ENCODE measurements at places on chromosomes 7 and 10. TPM values are rescaled to one million over a fixed set of nuclear protein-coding genes. Genes with fewer than 3 reads are reported as not detected.

GRCh38 chr7:143375298-143376034 lies 5.7 kb upstream of the ZYX start:
- no peak for DNase-seq

DNA sequence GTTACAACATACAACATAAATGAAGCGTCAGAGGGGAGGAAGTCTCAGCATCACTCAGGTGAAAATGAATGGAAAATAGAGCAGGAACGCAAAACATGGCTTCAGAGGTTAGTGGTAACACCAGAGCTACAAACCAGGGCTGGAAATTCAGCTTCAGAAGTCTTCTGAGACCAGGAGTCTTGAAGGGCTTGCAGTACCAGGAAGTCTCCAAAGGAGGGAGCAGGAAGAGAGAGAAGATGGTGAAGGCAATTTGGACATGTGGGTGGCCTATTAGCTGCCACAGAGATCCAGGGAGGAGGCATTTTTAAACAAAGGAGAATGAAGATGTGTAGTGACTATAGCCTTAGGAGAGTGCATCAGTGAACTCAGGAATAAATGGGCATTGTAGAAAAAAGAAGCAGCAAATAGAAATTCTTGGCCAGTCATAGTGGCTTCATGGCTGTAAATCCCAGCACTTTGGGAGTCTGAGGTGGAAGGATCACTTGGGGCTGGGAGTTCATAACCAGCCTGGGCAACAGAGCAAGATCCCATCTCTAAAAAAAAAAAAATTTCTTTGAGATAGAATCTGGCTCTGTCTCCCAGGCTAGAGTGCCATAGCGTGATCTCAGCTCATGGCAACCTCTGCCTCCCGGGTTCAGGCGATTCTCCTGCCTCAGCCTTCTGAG lies 9.3 kb upstream of the TET1 start:
- DNase-seq, result no peak

CFTR gene
- total RNA-seq, result 0.86 TPM

GRCh38 chr10:7408291-7409044 lies 2.4 kb downstream of the SFMBT2 start:
- DNase-seq, result peak; percentile 84

ENTPD1 gene
- total RNA-seq, result 6.0 TPM

DNA sequence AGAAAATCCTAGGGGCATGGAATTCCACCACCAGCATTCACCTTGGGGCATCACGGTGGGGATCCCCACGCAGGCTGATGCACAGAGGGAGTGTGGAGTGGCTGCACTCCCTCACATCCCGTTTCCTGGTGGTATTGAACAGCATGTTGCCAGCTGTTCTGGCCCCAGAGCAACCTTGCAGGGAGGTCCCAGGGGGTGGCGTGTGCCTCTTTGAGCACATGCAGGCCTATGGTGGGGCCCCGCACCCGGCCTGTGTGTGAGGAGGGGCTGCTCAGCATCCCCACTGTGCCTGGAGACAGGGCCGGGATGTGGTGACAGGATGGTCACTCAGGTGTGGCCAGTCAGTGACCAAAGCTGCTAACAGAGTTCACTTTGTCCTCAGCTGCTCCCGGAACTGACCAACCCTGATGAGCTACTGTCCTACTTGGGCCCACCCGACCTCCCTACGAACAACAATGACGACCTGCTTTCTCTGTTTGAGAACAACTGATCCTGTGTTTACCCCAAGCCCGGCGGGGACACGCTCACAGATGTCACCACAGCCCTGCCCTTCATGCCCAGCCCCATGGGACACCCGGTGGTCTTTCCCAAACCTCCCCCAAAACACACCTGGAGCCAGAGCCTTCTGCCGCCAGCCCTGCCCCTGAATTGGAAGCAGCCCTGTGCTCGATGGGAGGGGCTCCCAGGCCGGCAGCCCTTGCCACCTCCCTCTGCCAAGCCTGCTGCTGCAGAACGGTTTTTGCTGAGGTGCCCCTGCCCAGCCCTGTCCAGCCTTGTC lies 18.7 kb downstream of the ZMIZ2 start:
- DNase-seq, result no peak

DNA sequence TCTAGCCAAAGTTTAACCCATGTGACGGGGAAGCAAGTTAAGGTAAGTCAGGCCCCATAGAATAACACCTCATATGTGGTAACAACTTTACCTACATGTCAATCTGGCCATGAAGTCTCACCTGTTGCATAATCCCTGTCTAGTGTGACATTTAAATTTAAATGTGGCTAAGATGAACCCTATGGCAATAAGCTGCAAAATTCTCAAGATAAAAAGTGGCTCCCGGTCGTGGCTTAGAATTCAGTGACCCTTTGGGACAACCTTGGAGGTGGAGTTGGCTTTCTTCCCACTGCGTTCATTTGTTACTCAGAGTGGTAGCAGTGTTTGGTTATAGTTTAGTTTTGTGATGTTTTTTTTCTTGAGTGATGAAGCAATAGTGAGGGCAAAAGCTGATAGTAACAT lies 90.6 kb downstream of the ARID5B start:
- DNase-seq, result no peak

DNA sequence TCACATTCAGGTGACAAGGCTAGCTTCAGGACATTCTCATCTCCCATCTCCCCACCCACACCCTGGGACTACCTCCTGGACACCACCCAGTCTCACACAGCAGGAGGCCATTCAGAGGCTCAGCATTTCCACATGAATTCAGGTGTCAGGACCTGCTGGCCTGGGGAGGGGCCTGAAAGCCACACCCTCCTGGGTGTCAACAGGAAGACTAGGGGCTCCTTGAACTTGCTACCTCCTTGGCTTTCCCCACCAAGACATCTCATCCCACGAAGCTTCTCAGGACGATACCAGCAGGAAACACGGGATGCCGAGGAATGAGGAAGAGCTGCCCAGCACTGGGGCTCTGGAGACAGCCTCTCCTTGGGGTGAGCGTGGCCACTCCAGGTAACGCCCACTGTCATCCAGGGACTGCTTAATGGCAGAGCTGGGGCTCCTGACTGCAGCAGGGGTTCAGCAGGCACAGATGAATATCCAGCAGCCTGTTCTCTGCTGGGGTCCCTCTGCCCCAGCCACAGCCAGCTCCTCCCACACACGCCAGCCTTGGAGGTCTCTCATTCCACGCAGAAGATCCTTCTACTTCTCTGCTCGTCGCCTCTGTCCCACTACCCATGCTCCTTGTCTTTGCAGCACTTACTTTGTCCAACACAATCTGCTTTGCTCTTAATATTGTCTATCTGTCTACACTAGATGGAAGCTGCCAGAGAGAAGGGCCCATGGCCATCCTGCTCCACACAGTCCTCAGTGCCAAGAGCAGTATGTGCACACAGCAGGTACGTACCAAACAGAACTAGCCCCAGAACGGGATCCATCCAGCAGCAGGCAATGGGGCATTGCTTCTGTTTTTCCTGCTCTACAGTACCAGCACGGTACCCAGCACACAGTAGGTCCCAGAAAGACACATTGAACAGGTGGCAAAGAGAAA lies 88.7 kb downstream of the FAM53B start:
- peak; percentile 11 for DNase-seq

- no peak for DNase-seq
Observed at GRCh38 chr7:5827755-5828154, 46.3 kb upstream of the RNF216 start.

DNA sequence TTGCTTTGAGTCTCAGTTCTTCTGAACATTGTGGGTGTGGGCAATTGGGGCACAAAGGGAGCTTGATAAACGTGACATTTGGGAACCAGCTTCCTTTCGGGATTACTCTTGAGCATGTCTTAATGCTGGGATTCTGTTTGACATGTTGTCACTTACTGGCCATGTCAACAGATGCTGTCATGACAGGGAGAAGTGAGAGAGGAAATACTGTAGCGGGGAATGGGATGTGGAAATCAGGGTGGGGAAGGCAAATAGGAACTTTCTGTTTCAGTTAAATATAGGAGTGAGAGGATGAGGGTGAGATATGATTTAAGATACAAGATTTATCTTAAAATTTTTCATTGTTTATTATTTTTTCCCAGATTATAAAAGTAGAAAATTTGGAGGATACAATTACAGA lies 83.9 kb downstream of the SEC23IP start:
- no peak for DNase-seq

TRIM73 gene
- 0.94 TPM for total RNA-seq

- peak; percentile 46 for DNase-seq
Observed at GRCh38 chr10:119368991-119369869, 161.9 kb downstream of the GRK5 start.

DNA sequence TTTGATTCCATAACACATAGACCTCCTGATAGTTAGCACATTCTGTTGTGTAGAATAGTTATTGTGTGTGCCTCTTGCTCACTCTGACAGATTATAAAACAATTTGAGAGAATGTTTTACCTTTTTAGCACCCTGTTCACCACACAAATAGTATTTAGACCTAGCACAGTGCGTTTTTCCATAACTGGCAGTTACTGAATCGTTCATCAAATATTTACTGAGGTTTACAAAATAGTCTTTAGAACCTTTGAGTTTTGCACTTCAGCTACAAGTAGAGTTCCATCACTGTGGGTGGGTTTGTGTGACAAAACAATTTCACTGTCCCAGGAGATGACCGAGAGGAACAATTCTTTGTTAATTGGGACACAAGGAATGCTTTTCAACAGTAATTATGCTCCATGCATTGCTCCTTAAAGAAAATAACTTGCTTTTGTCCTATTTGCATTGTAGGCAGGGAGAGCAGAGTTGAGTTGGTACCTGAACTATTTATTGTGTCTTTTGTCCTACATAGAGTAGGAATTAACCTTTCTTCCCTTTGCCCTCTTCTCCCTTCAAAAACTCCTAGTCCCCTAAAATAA lies 62.3 kb downstream of the DNAH11 start:
- DNase-seq, result no peak

PAX4 gene
- total RNA-seq, result not detected

DNA sequence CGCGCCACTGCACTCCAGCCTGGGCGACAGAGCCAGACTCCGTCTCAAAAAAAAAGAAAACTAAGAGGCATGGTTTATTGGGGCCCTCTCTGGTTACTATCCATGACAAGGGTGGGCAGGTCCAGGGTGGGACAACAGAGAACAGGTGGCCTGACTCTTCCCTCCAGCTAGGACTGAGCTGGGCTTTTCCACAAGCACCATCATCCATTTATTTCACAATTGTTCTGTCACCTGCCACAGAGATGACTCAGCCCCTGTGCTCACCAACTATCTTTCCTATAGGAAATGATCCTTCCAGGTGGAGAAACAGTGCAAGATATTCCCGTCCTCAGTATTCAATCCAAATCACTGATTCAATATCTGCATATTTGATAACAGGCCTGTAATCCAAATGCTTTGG lies 44.9 kb upstream of the MYL10 start:
- DNase-seq, result no peak

DNA sequence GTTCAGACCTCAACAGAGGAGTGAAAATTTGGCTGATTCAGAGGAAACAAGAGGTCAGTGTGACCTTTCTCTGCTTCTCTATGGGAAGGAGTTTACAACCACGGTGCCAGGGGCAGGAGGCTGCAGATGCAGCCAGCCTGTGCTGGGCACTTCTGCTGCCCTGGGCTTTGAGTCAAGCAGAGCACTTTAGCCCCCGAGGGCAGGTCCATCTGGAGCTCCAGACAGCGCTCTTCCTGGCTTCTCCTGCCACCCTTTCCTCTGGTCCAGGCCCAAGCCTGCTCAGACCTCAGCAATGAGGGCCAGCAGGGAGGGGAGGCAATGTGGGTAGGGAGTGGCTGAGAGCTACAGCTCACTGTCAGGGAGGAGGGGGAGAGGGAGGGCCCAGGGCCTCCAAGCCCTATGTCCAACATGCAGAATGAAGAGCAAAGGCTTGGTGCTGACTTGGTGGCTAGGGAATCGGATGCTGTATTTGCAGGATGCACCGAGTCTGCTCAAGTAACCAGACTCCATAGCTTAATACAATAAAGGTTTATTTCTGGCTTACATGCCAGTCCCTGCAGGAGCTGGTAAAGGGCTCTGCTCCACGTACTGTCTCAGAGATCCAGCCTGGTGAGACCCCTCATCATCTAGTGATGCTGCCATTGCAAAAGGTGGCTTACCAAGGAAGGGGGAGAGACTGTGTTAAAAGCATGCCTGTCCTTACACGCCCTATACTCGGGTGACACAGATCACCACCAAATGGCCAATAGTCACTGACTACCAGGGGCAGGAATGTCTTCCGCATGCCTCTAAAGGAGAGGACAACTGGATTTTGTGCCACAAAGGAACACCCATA lies 481.6 kb downstream of the RPS24 start:
- peak; percentile 51 for DNase-seq

CH25H gene
- total RNA-seq, result 0.22 TPM

DNA sequence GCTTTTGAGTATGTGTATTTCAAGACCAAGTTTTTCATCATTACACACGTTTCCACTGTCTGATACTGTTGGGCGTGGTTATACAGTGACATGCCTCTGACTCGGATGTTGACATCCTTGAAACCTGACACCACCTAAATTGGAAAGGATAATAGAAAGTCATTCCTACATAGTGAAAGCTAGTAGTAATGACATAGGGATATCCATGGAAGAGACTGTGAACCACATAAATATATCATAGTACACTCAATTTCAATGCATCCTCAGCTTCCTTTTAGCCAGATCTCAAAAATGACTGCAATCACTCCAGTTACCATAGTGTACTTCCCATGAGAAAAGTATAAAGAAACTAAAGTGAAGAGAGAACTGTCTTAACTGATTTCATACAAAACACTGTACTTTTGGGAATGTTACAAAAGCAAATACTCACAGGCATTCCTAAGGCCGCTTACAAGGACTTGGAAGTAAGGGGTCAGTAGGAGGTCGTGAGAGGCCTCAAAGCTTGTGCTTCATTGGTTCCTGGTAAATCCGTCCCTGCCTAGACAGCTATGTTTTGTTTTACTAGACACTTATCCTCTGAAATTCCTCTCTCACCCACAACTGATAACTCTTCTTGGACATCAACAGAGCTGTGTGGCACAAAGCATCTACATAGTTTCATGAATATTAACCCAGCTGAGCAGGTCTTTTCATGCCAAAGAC lies 71.8 kb upstream of the VWDE start:
- DNase-seq, result no peak

DNA sequence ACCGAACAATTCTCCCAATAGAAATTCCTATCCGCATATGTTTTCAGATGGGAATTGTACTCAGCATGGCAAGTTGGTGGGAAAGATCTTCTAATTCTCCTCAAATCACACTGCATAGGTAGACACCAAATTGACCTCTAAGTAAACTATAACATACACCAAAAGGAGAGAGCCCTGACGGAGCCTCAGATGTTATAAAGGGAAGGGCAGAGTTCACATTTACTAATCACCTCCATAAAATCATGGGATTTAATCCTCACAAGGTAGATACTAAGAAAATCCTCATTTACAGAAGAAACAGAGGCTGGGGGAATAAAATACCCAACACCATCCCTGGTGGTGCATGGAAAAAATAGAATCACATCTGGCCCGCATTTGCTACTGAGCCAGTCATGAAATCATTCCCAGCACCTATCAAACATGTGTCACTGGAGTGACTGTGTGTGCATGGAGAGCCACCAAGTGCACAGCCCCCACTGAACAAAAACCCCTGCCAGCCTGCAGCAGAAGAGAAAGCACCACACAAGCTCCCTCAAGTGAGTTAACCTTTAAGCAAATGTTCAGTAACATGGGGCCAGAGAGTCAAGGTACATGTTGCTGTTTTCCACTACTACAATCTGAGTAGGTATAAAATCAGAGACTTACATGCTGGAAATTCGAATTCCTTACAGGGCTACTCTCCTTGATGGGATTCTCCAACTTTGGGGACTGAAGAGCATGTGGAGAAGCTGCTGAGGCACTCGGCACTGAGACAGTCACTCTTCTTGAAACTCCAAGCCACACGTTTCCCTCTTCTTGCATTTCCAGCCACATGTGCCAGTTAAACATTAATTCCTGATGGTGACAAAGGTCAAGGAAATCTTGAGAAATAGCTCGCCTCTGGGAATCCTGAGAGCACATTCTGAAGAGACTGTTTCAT lies at the start of gene DDC:
TSS of gene DDC (minus strand) at position 766 of the 919 bp plus-strand sequence. CDS start 21,320 bp downstream, outside the sequence.
- no peak for DNase-seq

GRCh38 chr7:14717816-14718215 lies 184.7 kb downstream of the DGKB start:
- no peak for DNase-seq

CALCR gene
- 0.05 TPM for total RNA-seq

Measured in Right ventricle myocardium superior (tissue), 1 donor.